ENCODE measurements at places on chromosomes 7 and 10.

DNA sequence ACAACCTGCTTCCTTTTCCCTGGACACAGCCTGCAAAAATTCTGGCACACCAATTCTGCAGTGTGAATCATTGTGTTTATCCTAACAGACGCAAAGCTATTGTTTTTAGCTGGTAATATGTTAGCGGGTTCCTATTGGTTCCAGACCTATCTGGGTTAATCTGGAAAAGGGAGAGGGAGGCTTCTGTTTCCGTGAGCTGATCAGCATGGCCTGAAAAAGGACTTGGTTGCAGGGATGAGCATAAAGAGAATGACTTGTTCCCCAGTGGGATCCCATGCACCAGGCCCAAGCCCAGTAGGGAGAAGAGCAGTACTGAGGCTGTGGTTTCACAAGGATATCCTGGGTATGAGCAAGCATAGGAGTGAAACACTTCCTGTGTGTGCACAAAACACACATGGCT is 78.4 kb downstream of the PDE1C start:
- no peak for DNase-seq

DNA sequence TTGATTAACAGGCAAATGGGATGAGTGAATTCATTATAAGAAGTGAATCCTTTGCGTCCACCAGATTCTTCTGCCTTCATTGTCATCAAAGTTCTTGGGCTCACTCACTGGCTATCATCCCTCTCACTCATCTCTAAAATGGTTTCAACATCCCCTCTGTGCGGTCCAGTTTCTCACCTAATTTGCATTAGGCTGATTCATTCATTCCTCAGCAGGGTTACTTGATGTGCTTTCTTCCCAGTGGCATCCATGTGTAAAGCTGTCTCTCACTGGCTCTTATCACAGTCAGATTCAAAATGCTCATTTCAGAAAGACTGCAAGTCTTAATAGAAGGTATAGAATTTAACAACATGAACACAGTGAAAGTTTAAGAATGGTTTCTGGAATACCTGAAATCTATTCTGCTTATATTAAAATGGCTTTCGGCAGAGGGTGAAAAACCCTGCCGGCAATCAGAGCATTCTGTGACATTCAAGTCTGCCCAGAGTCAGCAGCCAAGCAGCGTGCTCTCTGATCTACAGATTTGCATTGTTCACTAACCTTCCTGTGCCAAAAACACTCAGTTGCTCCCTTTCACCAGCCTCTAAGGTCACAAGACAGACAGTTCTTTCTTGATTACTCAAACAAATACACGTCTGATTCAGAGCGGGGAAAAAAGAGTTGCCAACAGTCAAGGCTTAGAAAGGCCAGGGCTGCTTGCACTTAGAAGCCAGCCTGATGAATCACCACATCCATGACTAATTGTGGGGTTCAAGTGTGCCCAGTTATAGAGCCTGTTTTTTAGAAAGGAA is 106.7 kb downstream of the TES start:
- DNase-seq: peak; percentile 50

GRCh38 chr10:74870191-74870590 is 43.8 kb downstream of the KAT6B start:
- no peak for DNase-seq

- no peak for DNase-seq
Measured at GRCh38 chr7:27277628-27278027, 35.0 kb downstream of the EVX1 start.

GRCh38 chr7:98995523-98996149 is 117.3 kb downstream of the TRRAP start:
- DNase-seq: no peak

DNA sequence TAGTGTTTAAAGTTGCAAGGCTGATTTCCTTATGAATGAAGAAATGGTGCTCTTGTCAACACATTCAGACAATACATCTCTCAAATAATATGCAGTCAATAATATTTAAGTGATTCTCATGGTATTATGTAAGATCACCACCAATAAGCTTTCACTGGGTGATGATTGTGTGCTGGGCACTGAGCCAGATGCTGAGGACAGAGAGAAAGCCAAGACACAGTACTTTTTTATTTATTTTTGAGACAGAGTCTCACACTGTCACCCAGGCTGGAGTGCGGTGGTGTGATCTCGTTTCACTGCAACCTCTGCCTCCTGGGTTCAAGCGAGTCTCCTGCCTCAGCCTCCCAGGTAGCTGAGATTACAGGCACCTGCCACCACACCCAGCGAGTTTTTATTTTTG is 130.6 kb upstream of the LSM8 start:
- no peak for DNase-seq

- no peak for DNase-seq
Measured at GRCh38 chr7:16494955-16495719, 29.6 kb upstream of the SOSTDC1 start.

- no peak for DNase-seq
Measured at GRCh38 chr10:116947841-116948529, 57.0 kb downstream of the SHTN1 start.

DNA sequence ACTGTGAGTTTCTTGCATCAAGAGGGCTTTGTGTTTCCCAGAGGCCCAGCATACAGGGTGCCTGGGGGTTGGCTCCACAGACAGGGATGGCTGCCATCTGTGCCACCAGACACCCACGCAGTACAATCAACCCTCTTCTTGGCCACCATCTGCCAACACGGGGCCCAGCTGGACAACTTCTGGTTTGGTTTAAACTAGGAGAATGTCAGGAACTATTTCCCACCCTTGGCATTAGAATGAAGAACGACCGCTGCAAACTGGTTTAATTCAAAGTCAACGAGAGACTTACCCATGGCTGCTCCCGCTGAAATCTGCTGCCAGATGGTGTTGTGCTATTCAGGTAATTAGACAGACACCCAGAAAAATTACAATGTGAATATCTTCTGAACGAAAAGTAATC is 27.8 kb downstream of the NMT2 start:
- no peak for DNase-seq

- DNase-seq: no peak
Measured at GRCh38 chr10:88565072-88565471, 18.0 kb downstream of the RNLS start.

All from activated CD4-positive, alpha-beta T cell treated with anti-CD3 and anti-CD28 coated beads, Interleukin-2, amount 50 U/mL, for 48 hours (primary cell).